ENCODE measurements at places on chromosomes 2 and 18. TPM values are rescaled to one million over a fixed set of nuclear protein-coding genes. Genes with fewer than 3 reads are reported as not detected.

DNA sequence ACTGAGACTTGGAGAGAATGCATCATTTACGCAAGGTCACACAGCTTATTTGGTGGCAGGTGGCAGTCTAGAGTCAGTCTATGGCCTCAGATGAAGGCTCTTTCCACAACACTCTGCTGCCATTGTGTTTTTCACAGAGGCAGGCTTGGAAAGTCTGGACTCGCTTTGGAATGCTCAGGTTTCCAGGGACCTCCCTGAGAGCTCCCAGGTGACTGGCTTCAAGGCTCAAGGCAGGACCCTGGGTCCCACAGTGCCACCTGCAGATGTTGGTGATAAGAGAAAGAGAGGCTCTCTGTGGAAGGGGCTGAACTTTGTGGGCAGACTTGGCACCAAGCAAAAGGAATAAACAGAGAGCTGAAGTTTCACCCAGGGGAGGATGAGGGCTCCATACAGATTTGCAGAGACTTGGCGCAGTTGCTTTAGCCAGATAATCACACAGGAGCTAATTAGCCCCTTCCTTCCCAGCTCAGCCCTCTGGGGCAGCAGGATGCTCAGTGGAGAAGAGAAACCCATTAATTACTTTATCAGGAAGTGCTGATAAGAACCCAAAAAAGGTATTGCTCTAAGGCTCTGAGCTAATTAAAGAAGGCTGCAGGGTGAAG is 103.5 kb downstream of the LBH start:
- no peak for DNase-seq

The TEX44 gene
- not detected for polyA plus RNA-seq

The ZAP70 gene
- polyA plus RNA-seq, result 0.09 TPM

DNA sequence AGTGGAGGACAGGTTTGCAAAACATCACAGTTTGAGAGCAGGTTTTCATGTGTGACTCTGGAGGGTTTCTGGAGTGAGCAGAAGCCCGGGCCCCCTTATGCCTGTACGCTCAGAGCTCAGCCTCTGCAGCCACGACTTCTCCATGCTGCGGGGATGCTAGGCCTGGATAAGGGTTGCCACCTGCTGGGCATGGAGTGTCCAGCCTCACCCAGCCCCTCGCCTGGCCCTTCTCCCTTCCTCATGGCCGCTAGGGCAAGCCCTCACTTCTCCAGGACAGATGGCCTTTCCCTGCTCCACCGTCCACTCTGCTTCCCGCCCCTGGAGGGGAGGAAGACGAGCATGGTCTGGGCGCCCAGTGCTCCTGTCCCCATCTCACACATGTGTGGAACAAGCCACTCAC is 318.7 kb downstream of the GBX2 start:
- DNase-seq, result no peak

- peak; percentile 30 for DNase-seq
Observed at GRCh38 chr2:105887256-105887655, 142.5 kb downstream of the NCK2 start.

The MYO7B gene
- 0.55 TPM for polyA plus RNA-seq

DNA sequence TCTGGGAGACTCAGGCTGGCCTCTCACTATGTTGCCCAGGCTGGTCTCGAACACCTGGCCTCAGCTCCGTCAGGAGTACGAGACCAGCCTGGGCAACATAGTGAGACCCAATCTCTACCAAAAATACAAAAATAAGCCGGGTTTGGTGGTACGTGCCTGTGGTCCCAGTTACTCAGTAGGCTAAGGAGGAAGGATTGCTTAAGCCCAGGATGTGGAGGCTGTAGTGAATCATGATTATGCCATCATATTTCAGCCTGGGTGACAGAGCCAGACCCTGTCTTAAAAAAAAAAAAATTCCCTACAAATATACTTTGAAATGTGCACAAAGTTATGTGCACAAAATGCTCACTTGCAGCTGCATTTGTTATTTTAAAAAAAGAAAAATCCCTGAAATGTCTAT is 26.3 kb upstream of the AGAP1 start:
- DNase-seq, result peak; percentile 76

GRCh38 chr18:1292167-1292566 is 387.5 kb downstream of the ADCYAP1 start:
- DNase-seq, result no peak

- no peak for DNase-seq
Observed at GRCh38 chr2:65033178-65033577, 23.0 kb upstream of the CEP68 start.

The ATG9A gene
- 58.3 TPM for polyA plus RNA-seq

The ABCG8 gene
- not detected for polyA plus RNA-seq

- no peak for DNase-seq
Observed at GRCh38 chr2:9991221-9991620, 39.7 kb downstream of the GRHL1 start.

The UGT1A8 gene
- polyA plus RNA-seq, result not detected

DNA sequence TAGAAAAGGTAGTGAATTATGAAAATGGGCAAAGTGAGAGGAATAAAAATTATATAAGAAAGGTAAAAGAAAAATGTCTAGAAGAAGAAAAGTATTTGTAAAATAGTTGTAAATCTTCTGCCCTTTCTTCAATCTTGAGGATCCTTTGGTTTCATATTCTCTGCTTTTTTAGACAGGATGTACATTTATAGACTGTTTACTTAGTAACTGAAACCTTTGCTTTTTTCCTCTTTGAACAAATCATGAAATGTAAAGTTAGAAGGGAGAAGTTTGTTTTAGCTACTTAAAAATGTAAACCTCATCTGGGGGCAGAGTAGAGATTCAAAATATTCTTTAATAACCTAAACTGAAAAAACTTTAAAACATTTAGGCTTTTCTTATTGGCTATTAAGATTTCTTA is 150.4 kb upstream of the ITGA4 start:
- peak; percentile 37 for DNase-seq

GRCh38 chr2:197306024-197306695 is 4.4 kb downstream of the ANKRD44 start:
- DNase-seq, result no peak

DNA sequence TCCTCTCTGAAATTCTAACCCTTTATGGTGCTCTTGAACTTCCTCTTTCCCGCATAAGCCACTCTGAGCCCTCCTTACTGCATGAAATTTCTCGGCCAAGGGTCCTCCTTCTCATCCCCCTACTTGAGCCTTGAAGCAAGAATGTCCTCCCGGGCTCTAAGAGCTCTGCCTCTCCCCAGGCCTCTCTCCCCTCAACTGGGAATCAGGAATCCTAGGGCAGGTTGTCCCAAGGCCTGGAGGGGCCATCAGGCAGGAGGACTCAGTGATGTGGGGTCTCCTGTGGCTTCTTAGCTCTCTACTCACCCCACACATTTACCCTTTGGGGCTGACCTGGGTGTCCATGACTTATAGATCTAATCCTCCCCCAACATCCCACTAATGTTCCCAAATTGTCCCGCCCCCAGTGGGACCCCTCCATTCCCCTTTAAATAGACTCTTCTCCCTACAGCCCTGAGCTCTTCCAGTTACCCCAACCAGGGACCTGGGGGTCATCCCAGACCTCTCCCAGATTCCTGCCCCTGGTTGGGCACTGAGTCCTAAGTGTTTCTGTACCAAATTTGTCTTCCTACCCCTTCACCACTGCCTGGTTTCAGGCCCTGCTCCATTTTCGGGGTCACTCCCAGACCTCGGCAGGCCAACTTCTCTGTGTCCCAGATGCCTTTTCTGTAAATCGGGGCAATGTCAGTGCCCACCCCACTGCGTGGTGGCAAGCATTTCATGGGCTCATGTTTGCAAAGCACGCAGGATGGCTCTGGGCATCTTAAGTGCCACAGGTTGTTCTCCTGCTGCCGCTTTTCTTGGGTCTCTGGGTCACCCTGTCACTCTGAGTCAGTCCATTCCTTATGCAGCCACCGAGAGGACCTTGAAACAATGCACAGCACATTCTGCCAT is 171.2 kb downstream of the ASB1 start:
- DNase-seq, result no peak

- no peak for DNase-seq
Observed at GRCh38 chr18:78713726-78714125, 265.9 kb upstream of the SALL3 start.

DNA sequence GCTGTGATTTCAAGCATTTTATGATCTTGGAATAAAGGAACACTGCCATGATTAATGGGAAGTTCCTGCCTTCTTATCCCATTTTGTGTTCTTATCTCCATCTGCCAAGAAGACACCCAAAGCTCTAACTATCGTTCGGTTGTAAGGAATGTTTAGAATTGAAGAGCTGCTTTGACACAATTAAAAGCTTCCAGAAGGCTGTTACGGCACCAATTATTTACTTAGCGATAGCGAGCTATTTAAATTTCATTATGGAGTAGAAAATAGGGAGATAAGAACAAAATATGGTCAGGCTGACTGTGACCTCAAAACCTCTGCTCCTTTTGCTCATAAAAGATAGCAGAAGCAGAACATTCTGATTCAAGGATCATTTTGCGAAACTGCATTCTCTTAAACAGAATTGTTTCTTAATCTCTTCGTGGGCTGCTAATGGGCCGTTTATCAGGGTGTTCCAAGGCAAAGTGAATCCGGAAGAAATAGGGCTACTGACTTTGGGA is 101.6 kb downstream of the SLC4A3 start:
- no peak for DNase-seq

DNA sequence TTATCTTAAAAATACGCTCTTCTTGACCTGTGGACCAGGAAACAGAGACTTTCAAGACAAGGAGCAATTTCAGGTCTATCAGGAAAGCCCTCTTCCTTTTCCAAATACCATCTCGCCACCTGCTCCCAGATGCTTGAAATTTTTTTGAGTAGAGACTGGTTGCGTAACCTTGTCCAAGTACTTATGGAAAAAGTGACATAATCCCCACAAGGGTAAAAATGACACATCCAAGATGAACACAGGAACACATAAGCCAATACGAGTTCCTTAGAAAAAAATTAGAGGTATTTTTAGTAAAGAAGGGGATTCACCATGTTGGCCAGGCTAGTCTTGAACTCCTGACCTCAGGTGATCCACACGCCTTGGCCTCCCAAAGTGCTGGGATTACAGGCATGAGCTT is 1.8 kb downstream of the SERPINB13 start:
- no peak for DNase-seq
